ENCODE measurements at places on chromosomes 1 and 21.

DNA sequence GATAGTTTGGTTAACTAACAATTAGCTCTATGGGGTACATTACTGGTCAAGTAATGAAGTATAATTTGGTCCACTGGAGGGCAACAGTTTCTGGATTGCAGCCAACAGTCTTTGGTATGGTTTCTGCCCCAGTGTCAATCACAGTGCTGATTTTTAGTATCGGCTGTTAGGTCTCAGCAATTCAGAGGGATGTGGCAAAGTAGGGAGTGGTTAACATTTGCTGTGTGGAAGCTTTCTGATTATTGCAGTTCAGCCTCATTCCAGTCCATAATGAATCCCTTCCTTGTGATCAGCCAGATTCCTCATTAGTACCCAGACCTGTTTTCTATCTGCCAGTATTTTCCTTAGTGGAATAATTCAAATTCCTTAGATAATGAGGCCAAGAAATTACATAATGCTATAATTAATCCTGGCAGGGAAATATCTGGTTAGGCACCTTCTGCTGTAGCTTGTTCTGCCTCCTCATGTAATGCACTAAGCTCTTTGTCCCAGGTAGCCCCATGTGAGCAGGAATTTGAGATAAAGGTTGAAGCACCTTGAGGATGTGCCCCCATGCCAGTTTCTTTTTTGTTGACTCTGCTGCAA lies 14.0 kb downstream of the F3 start:
- no peaks in the 10 kb centered on the region for H3K36me3 ChIP-seq
- no peak overlapping the region for H3K27ac ChIP-seq
- no peaks in the 10 kb centered on the region for H3K4me1 ChIP-seq
- peaks cover 2% of the 10 kb centered on the region for H3K27me3 ChIP-seq

DNA sequence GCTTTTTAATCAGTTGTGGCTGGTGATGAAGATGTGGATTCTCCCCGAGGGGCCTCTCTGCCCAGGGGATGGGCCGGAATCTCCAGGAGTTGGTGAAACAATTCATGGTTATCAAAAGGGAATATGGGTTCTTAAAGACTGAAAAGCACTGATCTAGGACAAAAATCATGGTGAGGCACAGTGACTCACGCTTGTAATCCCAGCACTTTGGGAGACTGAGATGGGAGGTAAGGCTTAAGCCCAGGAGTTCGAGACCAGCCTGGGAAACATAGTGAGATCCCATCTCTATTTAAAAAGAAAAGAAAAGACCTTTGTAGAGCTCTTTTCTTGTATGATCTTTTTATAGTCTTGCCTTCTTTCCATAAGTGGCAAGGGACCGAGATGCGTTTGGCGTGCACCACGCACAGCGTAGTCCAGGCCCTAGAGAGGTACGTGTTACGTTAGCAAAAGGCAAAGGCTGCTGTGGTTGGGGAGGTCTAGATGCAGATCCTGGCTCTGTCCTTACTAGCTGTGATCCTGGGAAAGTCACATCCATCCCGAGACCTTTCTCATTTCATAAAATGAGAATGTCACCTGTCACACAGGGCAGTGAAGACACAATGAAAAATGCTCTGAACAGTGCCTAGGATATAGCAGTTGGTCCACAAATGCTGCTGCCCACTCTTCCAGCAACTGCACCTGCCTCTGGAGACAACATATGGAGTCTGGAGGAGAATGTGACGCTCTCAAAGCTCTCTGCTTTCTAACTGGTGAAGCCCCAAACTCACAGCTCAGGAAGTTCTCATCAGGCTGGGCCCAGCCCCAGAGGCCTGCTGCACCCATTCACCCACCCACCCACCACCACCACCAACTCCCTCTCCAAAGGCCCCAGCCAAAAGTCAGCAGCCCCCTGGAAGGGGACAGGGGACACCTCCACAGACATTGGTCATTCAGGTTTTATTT lies 54.8 kb downstream of the KIF21B start:
- no peak overlapping the region for H3K27ac ChIP-seq
- no peaks in the 10 kb centered on the region for H3K27me3 ChIP-seq
- H3K36me3 ChIP-seq: peaks cover 33% of the 10 kb centered on the region
- no peak for DNase-seq
- H3K4me3 ChIP-seq: no peak overlapping the region
- no peaks in the 10 kb centered on the region for H3K4me1 ChIP-seq

GRCh38 chr1:65434255-65434654 lies 13.8 kb downstream of the LEPR start:
- no peak overlapping the region for H3K27ac ChIP-seq
- peaks cover 6% of the 10 kb centered on the region for H3K4me1 ChIP-seq
- no peak overlapping the region for H3K4me3 ChIP-seq
- H3K27me3 ChIP-seq: no peaks in the 10 kb centered on the region

DNA sequence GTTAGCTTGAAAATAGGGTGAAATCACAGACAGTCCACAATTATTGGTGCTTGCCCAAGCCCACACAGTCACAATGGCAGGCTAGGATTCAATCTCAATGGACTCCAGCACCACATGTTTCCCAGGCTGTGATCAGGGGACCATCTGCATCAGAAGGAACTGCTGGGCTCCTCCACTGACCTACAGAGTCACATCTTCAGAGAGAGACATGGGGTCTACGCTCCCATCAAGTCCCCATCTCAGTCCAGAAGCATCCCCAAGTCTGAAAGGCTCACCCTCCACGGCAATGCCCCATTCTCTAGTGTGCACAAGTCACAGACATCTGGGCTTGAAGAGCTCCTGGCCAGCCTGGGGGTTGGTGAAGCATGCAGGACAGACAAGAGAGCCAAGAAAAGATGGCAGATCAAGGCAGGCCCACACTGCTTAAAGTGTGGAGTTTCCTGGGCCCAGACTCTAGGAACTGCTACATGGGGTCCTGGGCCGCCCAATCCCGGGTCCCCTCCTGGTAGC lies 262.5 kb downstream of the NPHP4 start:
- H3K27me3 ChIP-seq: no peaks in the 10 kb centered on the region
- DNase-seq: no peak
- H3K27ac ChIP-seq: no peak overlapping the region
- H3K36me3 ChIP-seq: no peaks in the 10 kb centered on the region

DNA sequence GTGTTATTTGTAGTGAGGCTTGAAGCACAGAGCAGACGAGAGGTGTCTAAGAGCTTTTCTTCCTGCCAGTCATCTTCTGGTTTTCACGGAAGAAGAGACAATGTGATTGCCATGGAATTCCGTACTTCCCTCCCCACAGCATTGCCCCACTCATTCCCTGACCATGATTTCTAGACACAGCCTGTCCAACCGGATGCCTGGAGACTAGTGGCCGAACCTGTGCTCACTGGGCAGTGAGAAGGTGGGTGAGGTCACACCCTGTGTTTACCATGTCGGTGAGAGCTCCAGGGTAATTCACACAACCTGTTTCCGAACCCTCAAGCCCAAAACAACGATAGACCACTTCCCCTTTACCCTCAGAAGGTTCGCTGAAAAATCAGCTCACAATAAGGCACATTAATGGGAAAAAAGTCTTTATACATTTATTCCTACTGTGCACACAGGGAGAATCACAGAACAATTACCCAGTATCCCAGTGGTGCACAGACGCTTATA lies 271.9 kb upstream of the FMN2 start:
- no peak for DNase-seq
- peaks cover 4% of the 10 kb centered on the region for H3K4me1 ChIP-seq
- no peak overlapping the region for H3K4me3 ChIP-seq
- H3K27me3 ChIP-seq: no peaks in the 10 kb centered on the region

DNA sequence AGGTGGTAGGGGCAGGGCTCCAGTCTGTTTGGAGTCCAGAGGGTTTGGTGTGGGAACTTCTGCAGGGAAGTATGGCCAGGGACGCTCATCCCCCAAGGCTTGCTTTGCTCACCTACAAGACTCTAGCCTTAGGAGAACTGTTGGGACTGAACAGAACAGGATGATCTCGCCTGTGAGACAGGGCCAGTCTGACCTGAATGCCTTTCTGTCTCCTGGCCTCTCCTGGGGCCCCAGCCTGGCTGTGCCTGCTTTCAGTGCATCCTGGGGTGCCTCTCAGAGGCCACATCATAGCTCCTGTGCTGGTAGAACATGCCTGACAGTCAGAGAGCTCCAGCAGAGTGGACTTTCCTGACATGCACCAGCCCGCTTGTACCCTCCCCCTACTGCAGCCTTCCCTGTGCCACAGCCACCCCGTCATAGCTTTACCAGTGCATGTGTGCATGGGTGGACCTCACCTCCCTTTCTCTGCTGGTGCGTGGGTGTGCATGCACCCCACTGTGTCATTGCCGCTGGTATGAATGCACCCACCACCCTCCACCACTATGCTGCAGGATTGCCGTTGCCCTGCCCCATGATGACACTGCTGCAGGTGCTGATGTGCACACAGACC lies 165.8 kb downstream of the GIPC2 start:
- no peaks in the 10 kb centered on the region for H3K27me3 ChIP-seq
- no peaks in the 10 kb centered on the region for H3K36me3 ChIP-seq
- no peaks in the 10 kb centered on the region for H3K4me1 ChIP-seq
- no peak overlapping the region for H3K4me3 ChIP-seq

GRCh38 chr1:78009836-78010235 lies 5.1 kb downstream of the DNAJB4 start:
- no peaks in the 10 kb centered on the region for H3K36me3 ChIP-seq
- no peaks in the 10 kb centered on the region for H3K27me3 ChIP-seq
- no peak overlapping the region for H3K27ac ChIP-seq

- no peaks in the 10 kb centered on the region for H3K27me3 ChIP-seq
- peak; percentile 95 for DNase-seq
- peaks cover 16% of the 10 kb centered on the region for H3K4me1 ChIP-seq
- peak within 1 kb of the TSS; percentile 66 for H3K27ac ChIP-seq
- H3K36me3 ChIP-seq: peaks cover 3% of the 10 kb centered on the region
Measured at GRCh38 chr21:32278518-32279376, at the start of gene MIS18A. Gene MIS18A, minus strand, starts transcription at chr21:32279049. Its CDS starts 35 bp downstream, at chr21:32279014.

DNA sequence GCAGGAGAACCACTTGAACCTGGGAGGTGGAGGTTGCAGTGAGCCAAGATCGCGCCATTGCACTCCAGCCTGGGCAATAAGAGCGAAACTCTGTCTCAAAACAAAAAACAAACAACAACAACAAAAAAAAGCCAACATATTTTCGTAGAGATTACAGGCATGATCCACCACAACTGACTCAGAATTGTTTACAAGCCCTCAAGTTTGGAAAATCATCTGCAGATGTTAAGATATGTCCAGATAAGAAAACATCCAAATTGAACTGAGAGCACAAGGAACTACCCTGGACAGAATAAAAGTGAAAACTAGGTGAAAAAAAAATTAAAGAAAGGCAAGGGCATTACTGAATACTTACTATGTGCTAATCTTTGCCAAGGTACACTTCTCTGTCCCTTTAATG lies 89.8 kb upstream of the WLS start:
- H3K27ac ChIP-seq: no peak overlapping the region
- no peaks in the 10 kb centered on the region for H3K27me3 ChIP-seq
- H3K36me3 ChIP-seq: no peaks in the 10 kb centered on the region
- H3K4me3 ChIP-seq: no peak overlapping the region
- no peak for DNase-seq

GRCh38 chr1:176768532-176768931 lies 305.6 kb downstream of the PAPPA2 start:
- no peak for DNase-seq
- no peak overlapping the region for H3K4me3 ChIP-seq
- H3K27me3 ChIP-seq: no peaks in the 10 kb centered on the region
- H3K27ac ChIP-seq: no peak overlapping the region

- peaks cover under 1% of the 10 kb centered on the region for H3K4me1 ChIP-seq
- peaks cover 47% of the 10 kb centered on the region for H3K27me3 ChIP-seq
- H3K36me3 ChIP-seq: no peaks in the 10 kb centered on the region
- H3K4me3 ChIP-seq: no peak overlapping the region
- no peak for DNase-seq
- no peak overlapping the region for H3K27ac ChIP-seq
Measured at GRCh38 chr1:148308832-148309458, 156.9 kb upstream of the NBPF11 start.

GRCh38 chr1:218380125-218380977 lies 35.2 kb downstream of the TGFB2 start:
- no peak for DNase-seq
- H3K27me3 ChIP-seq: peaks cover 6% of the 10 kb centered on the region
- H3K27ac ChIP-seq: no peak overlapping the region
- H3K4me3 ChIP-seq: no peak overlapping the region
- H3K4me1 ChIP-seq: peaks cover 5% of the 10 kb centered on the region

- DNase-seq: no peak
- no peaks in the 10 kb centered on the region for H3K36me3 ChIP-seq
- no peak overlapping the region for H3K27ac ChIP-seq
- peaks cover 20% of the 10 kb centered on the region for H3K4me1 ChIP-seq
- no peaks in the 10 kb centered on the region for H3K27me3 ChIP-seq
Measured at GRCh38 chr1:44676484-44677200, 2.1 kb downstream of the ARMH1 start.

- H3K4me1 ChIP-seq: no peaks in the 10 kb centered on the region
- no peak for DNase-seq
- no peak overlapping the region for H3K27ac ChIP-seq
- no peaks in the 10 kb centered on the region for H3K36me3 ChIP-seq
- no peak overlapping the region for H3K4me3 ChIP-seq
- no peaks in the 10 kb centered on the region for H3K27me3 ChIP-seq
Measured at GRCh38 chr1:47557066-47557465, 119.2 kb downstream of the FOXD2 start.

DNA sequence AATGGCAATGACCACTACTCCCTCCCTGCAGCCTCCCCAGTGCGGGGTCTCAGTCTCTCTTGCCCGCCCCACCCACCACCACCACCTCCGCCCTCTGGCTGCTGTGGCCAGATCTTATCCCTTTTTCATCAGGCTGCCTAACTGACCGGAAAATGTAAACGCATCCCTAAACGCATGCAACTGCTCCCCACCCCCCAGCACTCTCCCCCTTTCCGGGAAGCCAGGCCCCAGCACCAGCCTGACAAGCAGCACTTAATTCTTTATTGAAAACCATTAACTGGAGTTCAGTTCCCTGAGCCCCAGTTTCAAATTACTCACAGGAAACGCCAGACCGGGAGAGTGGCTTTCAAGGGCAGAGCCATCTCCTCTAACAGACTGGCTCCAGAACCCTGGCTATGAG lies 147.7 kb downstream of the DMRTA2 start:
- no peaks in the 10 kb centered on the region for H3K36me3 ChIP-seq
- no peaks in the 10 kb centered on the region for H3K4me1 ChIP-seq
- H3K27ac ChIP-seq: no peak overlapping the region
- no peaks in the 10 kb centered on the region for H3K27me3 ChIP-seq
- H3K4me3 ChIP-seq: no peak overlapping the region
